ENCODE measurements at places on chromosomes 3 and 15.

GRCh38 chr3:63576846-63577245 is 75.6 kb upstream of the SNTN start:
- H3K4me3 ChIP-seq, result peak overlapping the region; percentile 6
- DNase-seq, result no peak
- no peaks in the 10 kb centered on the region for H3K36me3 ChIP-seq
- H3K27me3 ChIP-seq, result no peaks in the 10 kb centered on the region
- H3K4me1 ChIP-seq, result peaks cover 8% of the 10 kb centered on the region
- peak overlapping the region; percentile 39 for H3K27ac ChIP-seq

DNA sequence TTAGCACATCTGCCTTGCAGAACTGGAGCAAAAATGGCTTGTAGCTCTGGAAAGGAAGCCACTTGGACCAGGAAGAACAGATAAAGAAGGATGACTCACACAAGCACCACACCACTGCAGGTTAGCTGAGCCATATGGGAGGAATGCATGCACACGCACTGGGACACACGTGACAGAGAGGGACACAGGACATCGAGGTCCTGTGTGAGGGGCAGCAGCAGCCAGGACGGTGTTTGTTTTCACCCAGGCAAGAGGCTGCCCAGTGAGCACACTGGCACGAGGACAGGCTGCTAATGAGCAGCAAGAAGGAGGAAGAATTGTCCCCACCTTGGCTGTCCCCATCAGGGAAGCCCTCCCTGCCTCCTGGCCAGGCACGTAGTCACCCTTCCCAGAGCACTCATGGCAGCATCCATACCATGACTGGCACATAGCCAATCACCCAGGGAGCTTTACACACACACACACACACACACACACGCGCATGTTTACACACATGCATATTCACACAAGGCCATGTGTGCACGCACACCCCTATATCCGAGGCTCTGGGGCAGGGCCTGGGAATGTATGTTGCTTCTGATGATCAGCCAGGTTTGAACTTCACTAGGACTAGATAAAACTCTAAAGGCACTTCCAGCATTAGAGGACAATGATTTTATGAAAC is 24.0 kb upstream of the SPTBN5 start:
- DNase-seq, result no peak
- H3K27ac ChIP-seq, result peak overlapping the region; percentile 62
- H3K27me3 ChIP-seq, result no peaks in the 10 kb centered on the region
- H3K4me1 ChIP-seq, result peaks cover 46% of the 10 kb centered on the region
- peaks cover 22% of the 10 kb centered on the region for H3K36me3 ChIP-seq

GRCh38 chr3:41882956-41883355 is 78.9 kb downstream of the ULK4 start:
- DNase-seq, result no peak
- H3K4me1 ChIP-seq, result no peaks in the 10 kb centered on the region
- no peaks in the 10 kb centered on the region for H3K27me3 ChIP-seq
- no peak overlapping the region for H3K4me3 ChIP-seq

- H3K27ac ChIP-seq, result peak overlapping the region; percentile 78
- DNase-seq, result no peak
- peaks cover 23% of the 10 kb centered on the region for H3K36me3 ChIP-seq
- H3K27me3 ChIP-seq, result no peaks in the 10 kb centered on the region
- H3K4me1 ChIP-seq, result peaks cover 52% of the 10 kb centered on the region
- H3K4me3 ChIP-seq, result peak overlapping the region; percentile 41
These were observed 6.0 kb downstream of the CCDC12 start for GRCh38 chr3:46970391-46971091.

DNA sequence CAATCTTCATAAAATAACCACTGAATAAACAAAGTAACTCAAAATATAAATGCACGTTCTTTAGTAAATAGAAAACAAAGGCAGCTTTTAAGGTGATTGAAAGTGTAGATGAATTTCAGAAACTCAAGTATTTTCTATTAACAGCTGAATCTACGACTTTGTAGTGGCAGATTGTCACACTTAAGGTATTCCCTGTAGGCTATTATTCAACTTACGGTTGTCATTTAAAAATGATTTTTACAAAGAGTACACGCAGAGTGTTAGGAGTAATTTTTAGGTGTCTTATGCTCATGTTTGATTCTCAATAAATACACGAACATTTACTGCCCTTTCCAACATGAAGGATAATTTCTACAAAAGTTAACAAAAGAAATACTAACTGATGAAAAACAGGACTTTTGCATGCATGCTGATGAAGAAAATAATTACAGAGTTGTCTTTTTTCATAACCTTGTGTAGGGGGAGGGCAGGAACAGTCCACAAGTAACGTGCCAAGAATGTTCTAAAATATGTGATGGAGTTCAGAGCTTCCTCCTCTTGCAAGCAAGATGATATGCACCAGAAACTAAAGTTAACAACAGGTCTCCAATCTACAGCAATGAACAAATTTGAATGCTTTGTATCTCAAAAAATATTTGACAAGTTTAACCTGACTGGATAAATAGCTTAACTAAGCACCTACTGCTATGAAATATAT is 16.7 kb downstream of the DCBLD2 start:
- H3K27ac ChIP-seq, result no peak overlapping the region
- no peaks in the 10 kb centered on the region for H3K27me3 ChIP-seq
- peaks cover 13% of the 10 kb centered on the region for H3K36me3 ChIP-seq

DNA sequence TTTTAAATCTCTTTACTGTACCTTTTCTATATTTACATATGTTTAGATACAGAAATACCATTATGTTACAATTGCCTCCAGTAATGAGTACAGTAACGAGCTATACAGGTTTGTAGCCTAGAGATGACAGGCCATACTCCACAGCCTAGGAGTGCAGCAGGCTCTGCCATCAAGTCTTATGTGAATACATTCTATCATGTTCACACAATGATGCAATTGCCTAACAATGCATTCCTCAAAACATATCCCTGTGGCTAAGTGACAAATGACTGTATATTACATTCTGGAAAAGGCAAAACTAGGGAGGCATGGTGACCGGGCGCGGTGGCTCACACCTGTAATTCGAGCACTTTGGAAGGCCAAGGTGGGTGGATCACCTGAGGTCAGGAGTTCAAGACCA is 192.4 kb upstream of the IGF1R start:
- H3K4me3 ChIP-seq, result no peak overlapping the region
- peak overlapping the region; percentile 69 for H3K27ac ChIP-seq
- peaks cover 6% of the 10 kb centered on the region for H3K27me3 ChIP-seq
- H3K36me3 ChIP-seq, result no peaks in the 10 kb centered on the region

DNA sequence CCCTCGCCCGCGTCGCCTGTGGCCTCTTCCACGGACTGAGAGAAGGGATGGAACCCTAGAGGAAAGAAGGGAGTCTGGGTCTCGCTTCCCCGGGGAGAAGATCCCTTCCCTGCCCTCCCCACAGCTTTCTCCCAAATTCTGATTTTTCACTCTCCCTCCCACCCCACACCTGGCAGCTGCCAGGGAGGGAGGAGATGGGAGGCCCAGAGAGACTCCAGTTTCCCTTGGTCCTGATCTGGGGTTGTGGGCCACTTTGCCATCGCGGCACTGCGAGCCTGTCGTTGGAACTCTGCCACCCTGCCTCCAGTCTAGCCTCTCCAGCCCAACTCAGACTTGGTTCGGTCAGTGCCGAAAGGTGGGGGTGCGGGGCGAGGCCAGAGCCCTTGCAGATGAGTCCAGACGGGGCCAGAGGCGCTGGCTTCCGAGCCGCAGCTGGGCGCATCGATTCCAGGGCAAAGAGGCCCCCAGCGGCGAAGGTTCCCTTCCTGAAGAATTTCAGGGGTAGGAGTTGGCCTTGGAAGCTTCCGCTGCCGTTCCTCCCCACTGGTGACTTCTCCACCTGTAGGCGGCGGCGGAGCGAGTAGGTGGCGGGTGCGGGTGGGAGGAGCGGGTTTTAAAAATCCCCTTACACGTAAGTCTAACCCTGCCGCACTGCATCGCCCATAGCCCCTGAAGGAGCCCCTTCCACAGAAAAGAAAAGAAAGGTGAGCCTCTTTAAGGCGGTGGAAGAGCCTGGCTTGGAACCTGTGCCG is 5.2 kb downstream of the WNT5A start:
- H3K36me3 ChIP-seq, result peaks cover 51% of the 10 kb centered on the region
- peak overlapping the region; percentile 98 for H3K4me3 ChIP-seq
- peak overlapping the region; percentile 90 for H3K27ac ChIP-seq
- DNase-seq, result no peak
- peaks cover 49% of the 10 kb centered on the region for H3K4me1 ChIP-seq

GRCh38 chr3:186540835-186541226 is 3.3 kb downstream of the CRYGS start:
- H3K4me1 ChIP-seq, result peaks cover 10% of the 10 kb centered on the region
- no peak for DNase-seq
- no peaks in the 10 kb centered on the region for H3K27me3 ChIP-seq
- no peak overlapping the region for H3K27ac ChIP-seq
- H3K4me3 ChIP-seq, result no peak overlapping the region

- H3K4me3 ChIP-seq, result no peak overlapping the region
- DNase-seq, result no peak
- peaks cover 8% of the 10 kb centered on the region for H3K4me1 ChIP-seq
- H3K36me3 ChIP-seq, result no peaks in the 10 kb centered on the region
These were observed 118.3 kb upstream of the GALNT15 start for GRCh38 chr3:16056217-16056616.

GRCh38 chr3:25452740-25453139 is 24.7 kb downstream of the RARB start:
- peaks cover 59% of the 10 kb centered on the region for H3K4me1 ChIP-seq
- H3K27me3 ChIP-seq, result no peaks in the 10 kb centered on the region
- peaks cover 9% of the 10 kb centered on the region for H3K36me3 ChIP-seq
- peak overlapping the region; percentile 23 for H3K4me3 ChIP-seq
- DNase-seq, result no peak

GRCh38 chr3:47162697-47163168 is 1.2 kb downstream of the SETD2 start:
- H3K27ac ChIP-seq, result peak overlapping the region; percentile 98
- peaks cover 19% of the 10 kb centered on the region for H3K36me3 ChIP-seq
- peak overlapping the region; percentile 98 for H3K4me3 ChIP-seq
- no peak for DNase-seq
- H3K4me1 ChIP-seq, result peaks cover 45% of the 10 kb centered on the region

DNA sequence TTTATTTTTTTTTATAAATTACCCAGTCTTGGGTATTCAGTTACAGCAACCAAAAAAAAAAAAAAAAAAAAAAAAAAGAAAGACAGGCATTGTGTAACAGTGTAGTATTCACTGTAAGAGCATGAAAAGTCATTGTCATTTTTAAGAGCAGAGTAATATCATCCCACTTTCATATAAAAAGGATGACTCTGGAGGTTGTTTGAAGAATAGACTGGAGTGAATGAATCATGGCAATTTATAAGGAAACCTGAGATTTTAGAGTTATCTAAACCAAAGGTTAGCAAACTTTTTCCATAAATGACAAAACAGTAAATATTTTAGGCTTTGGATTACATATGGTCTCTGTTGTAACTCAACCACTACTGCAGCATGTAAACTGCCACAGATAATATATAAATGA is 794.9 kb downstream of the NTRK3 start:
- H3K4me1 ChIP-seq, result no peaks in the 10 kb centered on the region
- H3K4me3 ChIP-seq, result no peak overlapping the region
- H3K36me3 ChIP-seq, result no peaks in the 10 kb centered on the region
- H3K27ac ChIP-seq, result no peak overlapping the region

DNA sequence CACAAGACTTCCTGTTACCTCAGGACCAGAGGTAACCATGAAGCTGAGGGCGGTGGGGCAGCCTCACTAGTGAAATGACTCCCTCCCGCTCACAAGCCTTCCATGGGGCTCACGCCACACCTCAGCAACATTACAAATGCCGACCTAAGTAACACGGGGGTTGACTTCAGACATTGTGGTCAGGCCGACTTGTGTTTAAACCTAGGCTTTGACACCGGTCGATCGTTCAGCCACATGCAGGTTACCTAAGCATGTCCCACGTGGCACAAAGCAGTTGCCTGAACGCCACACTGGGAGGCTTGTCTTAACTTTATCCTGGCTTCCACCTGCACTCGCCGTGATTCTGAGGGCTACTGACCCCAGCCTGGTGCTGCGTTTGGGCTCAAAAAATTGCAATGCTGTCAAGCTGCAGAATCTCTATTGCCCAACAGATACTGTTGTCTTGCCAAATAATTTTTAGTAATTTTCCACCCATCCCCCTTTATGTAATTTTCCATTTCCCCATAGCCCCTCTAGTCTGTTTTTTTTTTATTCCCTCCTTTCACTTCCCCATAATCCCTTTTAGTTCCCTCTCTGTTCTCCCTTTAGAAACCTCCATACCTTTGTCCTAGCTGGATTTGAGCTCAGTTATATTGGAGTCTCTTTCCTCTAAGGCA is 158.6 kb upstream of the RGMA start:
- peaks cover 5% of the 10 kb centered on the region for H3K27me3 ChIP-seq
- H3K4me1 ChIP-seq, result peaks cover 30% of the 10 kb centered on the region
- H3K27ac ChIP-seq, result no peak overlapping the region
- no peaks in the 10 kb centered on the region for H3K36me3 ChIP-seq
- no peak for DNase-seq

DNA sequence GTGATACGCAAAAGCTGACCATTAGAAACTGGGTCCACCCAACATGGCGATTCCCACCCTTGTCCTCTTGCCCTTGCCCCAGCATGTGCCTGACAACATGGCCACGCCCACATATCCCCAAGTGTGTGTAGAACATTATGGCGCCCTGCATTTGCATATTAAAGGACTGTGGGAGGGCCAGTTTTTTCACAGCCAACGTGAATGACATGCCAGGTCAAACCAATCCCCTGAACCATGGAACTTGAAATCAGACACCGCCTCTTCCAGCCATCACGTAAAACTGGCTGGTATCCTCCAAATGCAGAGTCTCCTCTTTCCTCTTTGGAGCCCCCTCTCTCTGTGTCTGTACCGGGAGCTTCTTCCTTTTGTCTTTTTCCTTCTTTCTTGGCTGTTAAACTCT is 156.7 kb upstream of the EPHA6 start:
- no peak for DNase-seq
- no peaks in the 10 kb centered on the region for H3K36me3 ChIP-seq
- H3K4me1 ChIP-seq, result no peaks in the 10 kb centered on the region
- no peak overlapping the region for H3K4me3 ChIP-seq
- no peaks in the 10 kb centered on the region for H3K27me3 ChIP-seq
- no peak overlapping the region for H3K27ac ChIP-seq

DNA sequence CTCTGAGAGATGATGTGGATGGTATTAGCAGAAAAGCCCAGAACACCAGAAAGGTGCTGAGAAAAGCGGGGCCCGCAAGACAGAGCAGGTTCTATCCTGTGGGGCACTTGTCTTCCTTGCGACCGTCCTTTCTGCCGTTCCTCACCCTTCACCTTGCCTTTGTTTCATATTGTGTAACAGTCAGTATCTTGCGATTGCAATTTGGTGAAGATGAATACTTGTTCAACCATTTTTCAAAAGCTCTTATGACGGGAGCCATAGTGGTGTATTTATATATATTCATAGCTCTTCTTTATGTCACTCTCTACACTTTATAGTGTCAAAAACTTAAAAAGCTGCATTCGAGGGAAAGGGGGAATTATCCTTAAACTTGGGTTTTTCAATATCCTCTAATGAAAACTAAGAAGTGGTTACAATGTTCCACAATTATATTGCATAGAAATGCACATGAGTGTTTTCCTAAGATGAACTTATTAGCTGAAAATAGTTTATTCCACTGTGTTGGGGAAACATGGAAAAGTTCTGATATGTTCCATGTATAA is 797 bp downstream of the MAP3K13 start:
- peaks cover 13% of the 10 kb centered on the region for H3K27me3 ChIP-seq
- DNase-seq, result no peak
- H3K4me3 ChIP-seq, result peak overlapping the region; percentile 90
- H3K4me1 ChIP-seq, result peaks cover 17% of the 10 kb centered on the region
- H3K27ac ChIP-seq, result peak overlapping the region; percentile 85
- no peaks in the 10 kb centered on the region for H3K36me3 ChIP-seq
